Colonic mucosa (tissue), 4 donors: ENCODE measurements at places on chromosomes 4 and X. TPM values are rescaled to one million over a fixed set of nuclear protein-coding genes. Genes with fewer than 3 reads are reported as not detected.

Gene NAA11
- total RNA-seq = not detected

DNA sequence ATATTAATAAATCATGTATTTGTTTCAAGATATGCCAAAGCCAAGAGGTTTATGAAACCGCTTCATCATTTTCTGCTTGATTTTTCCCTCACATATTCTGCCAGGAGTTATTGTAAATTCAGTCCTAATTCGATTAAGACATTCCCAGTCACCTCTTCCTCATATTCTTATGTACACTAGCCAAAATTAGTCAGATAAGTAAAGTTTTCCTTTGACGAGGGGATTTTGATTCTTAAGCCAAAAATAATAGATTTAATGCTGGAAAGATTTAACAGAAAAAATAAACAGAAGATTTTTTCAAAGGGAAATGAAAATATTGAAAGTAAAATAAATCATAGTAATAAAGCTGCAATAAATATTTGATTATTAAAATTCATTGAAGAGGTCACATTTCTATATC lies 51.0 kb upstream of the VEGFC start:
- H3K27me3 ChIP-seq = no peaks in the 10 kb centered on the region
- no peaks in the 10 kb centered on the region for H3K36me3 ChIP-seq
- H3K4me1 ChIP-seq = no peaks in the 10 kb centered on the region
- no peak overlapping the region for H3K27ac ChIP-seq

DNA sequence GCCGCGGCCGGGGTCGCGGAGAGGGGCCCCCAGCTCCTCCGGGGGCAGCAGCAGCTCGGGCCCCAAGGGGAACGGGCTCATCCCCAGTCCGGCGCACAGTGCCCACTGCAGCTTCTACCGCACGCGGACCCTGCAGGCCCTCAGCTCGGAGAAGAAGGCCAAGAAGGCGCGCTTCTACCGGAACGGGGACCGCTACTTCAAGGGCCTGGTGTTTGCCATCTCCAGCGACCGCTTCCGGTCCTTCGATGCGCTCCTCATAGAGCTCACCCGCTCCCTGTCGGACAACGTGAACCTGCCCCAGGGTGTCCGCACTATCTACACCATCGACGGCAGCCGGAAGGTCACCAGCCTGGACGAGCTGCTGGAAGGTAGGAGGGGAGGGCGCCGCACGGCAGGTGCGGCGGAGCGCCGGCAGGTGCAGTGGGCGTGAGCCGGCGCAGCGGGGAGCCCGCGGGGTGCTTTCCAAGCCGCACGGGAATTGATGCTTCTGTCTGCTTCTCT lies 886 bp downstream of the DCLK2 start:
- no peaks in the 10 kb centered on the region for H3K27me3 ChIP-seq
- peak overlapping the region; percentile 60 for H3K4me3 ChIP-seq
- no peaks in the 10 kb centered on the region for H3K36me3 ChIP-seq
- H3K4me1 ChIP-seq = no peaks in the 10 kb centered on the region
- H3K27ac ChIP-seq = peak overlapping the region; percentile 65

- H3K27ac ChIP-seq = no peak overlapping the region
- no peaks in the 10 kb centered on the region for H3K4me1 ChIP-seq
- no peak overlapping the region for H3K4me3 ChIP-seq
- no peaks in the 10 kb centered on the region for H3K27me3 ChIP-seq
- no peaks in the 10 kb centered on the region for H3K36me3 ChIP-seq
Observed at GRCh38 chrX:115709039-115709438, 148.1 kb downstream of the PLS3 start.

- no peaks in the 10 kb centered on the region for H3K36me3 ChIP-seq
- no peak overlapping the region for H3K4me3 ChIP-seq
- DNase-seq = no peak
- no peaks in the 10 kb centered on the region for H3K27me3 ChIP-seq
Observed at GRCh38 chr4:78618436-78618835, 66.9 kb downstream of the ANXA3 start.
